ENCODE measurements at places on chromosomes 4 and X.

DNA sequence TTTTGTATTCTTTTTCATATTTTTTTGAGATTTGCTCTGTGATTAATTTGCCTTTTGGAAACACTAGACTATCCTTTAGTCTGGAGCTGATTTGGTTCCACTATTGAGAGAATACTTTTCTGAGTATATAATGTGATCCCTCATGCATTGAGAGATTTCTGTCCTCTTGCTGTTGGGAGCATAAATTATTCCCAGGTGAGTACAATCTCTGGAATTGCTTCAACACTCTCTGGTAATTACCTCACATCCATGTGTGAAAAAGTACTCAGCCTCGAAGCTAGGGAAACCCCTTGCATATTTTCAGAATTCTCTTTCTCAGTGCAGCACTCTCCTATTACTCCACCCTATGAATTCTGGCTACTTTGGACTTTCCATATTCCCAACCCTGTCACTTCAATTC lies 550.0 kb downstream of the RAPGEF2 start:
- no peak for DNase-seq

DNA sequence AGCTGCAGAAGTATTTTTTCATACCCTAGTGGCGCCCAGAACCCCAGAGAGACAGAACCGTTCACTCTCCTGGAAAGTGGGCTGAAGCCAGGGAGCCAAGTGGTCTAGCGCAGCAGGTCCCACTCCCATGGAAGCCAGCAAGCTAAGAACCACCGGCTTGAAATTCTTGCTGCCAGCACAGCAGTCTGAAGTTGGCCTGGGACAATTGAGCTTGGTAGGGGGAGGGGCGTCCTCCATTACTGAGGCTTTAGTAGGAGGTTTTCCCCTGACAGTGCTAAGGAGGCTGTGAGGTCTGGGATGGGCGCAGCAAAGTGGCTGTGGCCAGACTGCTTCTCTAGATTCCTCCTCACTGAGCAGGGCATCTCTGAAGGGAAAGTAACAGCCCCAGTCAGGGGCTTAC lies 84.5 kb upstream of the ATXN3L start:
- DNase-seq = no peak

DNA sequence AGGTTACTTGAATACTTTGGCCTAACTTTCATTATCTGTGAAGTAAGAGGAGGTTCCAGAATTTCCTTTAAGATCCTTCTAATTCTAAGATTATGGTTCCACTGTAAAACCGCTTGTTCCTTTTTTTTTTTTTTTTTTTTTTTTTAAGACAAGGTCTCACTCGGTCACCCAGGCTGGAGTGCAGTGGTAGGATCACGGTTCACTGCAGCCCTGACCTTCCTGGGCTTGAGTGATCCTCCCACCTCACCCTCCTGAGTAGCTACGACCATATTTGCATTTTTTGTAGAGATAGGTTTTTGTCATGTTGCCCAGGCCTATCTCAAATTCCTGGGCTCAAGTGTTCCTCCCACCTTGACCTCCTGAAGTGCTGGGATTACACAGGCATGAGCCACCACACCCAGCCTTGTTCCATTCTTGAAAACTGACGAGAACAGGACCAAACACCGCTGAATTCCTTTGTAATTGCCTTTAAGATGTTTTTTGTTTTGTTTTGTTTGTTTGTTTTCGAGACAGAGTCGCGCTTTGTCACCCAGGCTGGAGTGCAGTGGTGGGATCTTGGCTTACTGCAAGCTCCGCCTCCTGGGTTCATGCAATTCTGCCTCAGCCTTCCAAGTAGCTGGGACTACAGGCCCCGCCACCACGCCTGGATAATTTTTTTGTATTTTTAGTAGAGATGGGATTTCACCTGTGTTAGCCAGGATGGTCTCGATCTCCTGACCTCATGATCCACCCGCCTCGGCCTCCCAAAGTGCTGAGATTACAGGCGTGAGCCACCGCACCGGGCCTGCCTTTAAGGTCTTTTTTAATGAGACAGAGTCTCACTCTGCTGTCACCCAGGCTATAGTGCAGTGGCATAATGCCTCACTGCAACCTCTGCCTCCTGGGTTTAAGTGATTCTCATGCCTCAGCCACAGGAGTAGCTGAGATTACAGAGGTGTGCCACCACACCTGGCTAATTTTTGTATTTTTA lies 6.8 kb downstream of the PDS5A start:
- DNase-seq = no peak

- no peak for DNase-seq
Observed at GRCh38 chr4:8746523-8747466, 124.8 kb downstream of the HMX1 start.

DNA sequence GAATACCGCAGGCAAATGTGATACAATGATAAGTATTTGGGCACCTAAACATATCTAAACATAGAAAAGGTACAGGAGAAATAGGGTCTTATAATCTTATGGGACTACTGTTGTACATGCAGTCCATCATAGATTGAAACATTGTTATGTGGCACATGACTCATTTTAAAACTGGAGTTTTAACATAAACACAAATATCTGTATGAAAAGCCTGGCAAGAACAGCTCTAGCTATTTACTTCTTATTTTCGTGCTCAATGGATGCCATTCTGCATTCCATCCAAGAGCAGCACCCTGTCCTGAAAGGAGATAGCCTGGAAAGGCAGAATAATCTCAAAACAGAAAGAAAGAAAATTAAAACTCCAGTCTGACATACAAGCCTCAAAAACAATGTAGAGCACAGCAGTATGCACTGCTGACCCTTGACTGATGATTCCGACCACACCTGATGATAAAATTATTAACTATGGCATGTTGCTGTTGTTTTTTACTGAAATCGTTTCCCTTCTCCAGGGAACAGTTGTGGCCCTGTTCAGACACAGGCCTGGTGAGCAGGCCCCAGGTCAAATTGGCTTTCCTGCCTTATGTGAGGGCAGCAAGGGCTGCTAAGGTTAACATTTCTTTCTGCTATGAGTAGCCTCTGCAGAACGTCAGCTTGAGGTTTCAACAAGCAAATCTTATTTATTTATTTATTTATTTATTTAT lies 152.7 kb downstream of the APBB2 start:
- DNase-seq = no peak

DNA sequence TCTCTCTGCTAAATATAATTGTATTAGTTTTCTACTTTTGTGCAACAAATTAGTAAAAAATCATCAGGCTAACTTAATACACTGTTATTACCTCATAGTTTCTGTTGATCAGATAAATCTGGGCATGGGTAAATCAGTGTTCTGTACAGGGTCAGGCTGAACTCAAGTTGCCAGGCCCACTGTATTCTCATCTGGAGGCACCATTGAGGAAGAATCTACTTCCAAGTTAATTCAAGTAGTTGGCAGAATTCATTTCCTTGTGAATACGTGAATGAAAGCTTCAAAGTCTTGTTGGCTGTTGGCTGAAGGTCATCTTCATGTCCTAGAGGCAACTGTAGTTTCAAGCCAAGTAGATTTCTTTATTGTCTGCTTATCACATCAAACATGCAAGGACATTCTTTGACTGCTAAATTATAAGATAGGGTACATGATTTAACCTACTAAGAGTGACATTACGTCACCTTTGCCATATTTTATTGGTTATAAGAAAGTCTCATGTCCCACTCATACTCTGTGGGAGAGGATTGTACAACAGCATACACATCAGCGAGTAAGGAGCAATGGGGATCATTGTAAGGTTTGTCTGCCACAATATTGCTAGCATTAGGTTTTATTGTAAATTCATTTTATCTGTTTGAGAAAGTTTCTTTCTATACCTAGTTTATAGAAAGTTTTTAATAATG lies 1219.0 kb downstream of the ARAP2 start:
- DNase-seq = no peak

- DNase-seq = no peak
Observed at GRCh38 chrX:9729171-9729885, 36.3 kb downstream of the GPR143 start.

DNA sequence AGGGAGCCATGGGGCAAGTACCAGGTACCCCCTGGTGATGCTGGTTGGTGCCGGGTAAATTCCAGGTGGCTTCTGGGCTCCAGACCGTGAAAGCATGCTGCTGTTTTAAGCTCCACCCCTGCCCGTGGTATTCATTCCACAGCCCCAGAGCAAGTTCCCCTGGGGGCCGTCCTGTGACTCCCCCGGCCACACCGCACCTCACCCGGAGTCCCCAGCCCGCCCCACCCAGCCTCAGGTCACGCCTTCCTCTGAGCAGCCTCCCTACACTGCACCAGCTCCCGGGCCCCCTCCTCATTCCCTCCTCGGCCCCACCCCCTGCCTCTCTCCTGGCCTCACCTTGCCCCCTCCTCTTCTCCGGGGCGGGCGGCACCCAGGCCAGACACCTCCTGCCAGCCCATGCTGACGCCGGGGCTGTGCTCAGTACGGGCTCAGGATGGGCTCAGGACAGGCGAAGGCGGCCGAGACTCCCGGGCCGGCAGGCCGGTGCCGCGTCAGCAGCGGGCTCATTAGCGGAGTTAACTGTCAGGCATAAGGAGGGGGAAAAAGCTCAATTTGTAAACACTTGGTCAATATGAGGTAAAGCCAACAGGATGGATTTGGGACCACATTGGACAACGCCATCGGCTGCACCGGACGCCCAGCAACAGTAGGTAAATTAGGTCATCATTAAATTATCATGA lies 127.4 kb downstream of the FAM53A start:
- no peak for DNase-seq

GRCh38 chr4:53349091-53349491 lies 16.8 kb downstream of the SCFD2 start:
- no peak for DNase-seq

GRCh38 chrX:153564047-153564606 lies 34.8 kb downstream of the CCNQ start:
- no peak for DNase-seq

DNA sequence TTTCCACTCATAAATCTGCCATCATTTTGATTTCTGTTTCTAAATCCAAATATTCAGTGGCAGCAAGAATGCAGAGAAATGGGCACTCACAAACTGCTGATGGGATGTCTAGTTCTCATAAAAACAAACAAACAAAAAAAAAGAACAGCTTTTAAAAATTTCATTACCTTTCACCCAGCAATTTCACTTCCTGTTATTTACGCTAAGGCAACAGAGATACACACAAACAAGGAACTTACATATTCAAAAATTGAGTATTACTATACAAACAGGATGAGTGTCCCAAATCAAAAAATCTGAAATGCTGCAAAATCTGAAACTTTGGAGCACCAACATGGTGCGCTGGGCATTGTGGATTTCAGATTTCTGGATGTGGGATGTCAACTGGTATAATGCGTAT lies 36.4 kb downstream of the FAT1 start:
- no peak for DNase-seq

DNA sequence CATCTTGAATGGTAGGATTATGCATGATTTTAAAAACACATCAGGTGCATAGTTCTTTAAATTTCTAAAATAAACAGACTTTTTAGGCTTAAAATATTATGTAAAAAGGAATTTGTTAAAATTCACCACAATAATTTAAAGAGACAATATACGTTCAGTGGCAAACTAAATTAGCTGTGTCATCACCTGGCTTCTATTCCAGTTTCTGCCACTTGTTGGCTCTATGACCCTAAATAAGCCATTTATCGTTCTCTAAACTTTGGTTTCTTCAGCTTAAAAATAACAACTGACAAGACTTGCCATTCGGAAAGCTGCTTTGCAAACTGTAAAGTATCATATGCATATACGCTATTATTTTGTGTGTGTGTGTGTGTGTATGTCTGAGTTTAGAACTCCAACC lies 141.3 kb downstream of the MGST2 start:
- DNase-seq = no peak

DNA sequence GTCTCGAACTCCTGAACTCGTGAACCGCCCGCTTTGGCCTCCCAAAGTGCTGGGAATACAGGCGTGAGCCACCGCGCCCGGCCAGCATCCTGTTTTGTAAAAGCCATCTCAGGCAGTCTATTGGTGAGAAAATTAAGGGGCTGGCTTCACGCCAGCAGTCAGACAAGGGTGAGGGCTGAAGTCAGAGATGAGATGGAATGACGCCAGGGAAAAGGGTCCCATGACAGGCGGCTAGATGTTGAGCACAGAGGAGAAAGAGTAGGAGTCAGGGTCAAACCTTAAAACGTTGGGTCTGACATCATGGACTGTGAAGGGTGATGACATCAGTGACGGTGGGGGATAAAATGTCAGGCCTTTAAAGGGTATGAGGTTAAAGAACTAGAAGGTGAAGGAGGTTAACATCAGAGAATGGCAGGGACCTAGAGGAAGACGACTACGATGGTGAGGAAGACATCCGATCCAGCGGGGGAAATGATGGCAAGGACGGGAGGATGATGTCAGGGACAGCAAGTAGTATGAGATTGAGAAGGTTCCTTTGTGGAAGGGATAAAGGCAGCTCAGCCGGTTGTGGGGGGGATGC lies 504 bp upstream of the RBM3 start:
- DNase-seq = no peak

GRCh38 chr4:85681221-85681657 lies 206.3 kb downstream of the ARHGAP24 start:
- DNase-seq = peak; percentile 83

GRCh38 chr4:90127706-90128345 lies 632 bp downstream of the CCSER1 start:
- DNase-seq = no peak

DNA sequence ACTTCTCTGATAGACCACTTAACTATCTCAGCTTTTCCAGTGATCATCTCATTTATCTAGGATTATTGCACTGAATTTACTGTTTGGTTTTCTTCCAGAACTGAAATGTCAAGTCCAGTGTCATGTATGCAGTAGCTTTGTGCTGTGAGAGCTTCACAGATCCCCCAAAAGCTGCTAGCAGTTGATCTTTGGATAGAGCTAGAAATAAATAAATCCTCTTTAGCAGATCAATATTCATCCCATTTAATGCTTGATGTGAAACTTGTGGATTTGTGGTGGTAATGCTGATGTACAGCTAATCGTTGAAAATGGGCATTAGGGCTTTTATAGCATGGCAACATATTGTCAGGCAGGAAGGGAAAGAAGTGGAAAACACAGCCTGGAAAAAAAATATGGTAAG lies 509.6 kb upstream of the FAM241A start:
- DNase-seq = no peak

DNA sequence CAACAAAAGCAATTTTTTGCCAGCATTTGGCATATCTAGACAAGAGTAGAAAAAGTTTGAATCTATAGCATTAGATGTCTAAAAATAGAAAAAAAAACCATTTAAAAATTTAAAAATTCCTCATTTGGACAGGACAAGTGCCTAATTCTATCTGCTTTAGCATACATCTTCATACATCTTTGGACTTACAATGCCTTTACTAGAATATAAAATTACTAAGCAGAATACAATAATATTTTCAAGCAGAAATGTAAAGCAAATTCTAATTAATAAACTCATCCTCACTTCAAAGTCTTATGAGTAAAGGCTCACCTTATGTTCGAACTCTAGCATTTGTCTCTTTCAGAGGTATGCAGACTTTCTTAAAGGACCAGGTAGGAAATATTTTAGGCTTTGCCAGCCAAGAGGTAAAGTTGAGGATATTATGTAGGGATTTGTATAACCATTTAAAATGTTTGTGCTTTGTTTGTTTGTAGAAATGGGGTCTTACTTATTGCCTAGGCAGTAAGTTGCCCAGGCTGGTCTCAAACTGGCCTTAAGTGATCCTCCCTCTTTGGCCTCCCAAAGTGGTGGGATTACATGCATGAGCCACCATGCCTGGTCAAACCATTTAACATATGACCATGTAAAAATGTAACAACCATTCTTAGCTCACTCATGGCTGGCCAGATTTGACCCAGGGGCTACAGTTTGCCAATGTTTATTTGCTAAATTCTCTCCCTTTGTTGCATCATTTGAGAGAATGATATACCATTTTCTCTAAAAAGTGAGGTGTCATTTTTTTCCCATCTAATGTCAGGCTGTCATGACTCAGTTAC lies 29.1 kb downstream of the UGDH start:
- DNase-seq = no peak

GRCh38 chr4:122005064-122005755 lies 53.4 kb upstream of the TRPC3 start:
- no peak for DNase-seq

GRCh38 chr4:82948647-82949204 lies 48.2 kb downstream of the THAP9 start:
- no peak for DNase-seq

Data from globus pallidus (tissue), 1 donor.